SK-N-DZ (cell line): ENCODE measurements at places on chromosomes 1 and 21.

DNA sequence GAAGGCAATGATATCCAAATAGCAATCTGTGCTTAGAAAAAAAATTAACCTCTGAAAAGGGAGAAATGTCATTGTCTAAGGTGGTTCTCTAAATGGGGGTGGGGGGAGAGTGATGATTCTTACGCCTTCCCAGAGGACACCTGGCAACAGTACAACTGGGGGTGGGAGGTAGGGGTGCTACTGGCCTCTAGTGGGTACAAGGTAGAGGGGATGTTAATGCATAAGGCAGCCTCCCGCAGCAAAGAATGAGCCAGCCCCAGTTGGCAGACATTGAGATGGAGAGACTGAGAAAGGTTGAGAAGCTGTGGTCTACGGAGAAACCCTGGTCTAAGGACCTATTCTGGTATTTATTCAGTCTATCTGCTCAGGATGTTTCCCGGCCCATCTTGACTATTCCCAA lies 472.2 kb upstream of the RUNX1 start:
- no peak for DNase-seq

DNA sequence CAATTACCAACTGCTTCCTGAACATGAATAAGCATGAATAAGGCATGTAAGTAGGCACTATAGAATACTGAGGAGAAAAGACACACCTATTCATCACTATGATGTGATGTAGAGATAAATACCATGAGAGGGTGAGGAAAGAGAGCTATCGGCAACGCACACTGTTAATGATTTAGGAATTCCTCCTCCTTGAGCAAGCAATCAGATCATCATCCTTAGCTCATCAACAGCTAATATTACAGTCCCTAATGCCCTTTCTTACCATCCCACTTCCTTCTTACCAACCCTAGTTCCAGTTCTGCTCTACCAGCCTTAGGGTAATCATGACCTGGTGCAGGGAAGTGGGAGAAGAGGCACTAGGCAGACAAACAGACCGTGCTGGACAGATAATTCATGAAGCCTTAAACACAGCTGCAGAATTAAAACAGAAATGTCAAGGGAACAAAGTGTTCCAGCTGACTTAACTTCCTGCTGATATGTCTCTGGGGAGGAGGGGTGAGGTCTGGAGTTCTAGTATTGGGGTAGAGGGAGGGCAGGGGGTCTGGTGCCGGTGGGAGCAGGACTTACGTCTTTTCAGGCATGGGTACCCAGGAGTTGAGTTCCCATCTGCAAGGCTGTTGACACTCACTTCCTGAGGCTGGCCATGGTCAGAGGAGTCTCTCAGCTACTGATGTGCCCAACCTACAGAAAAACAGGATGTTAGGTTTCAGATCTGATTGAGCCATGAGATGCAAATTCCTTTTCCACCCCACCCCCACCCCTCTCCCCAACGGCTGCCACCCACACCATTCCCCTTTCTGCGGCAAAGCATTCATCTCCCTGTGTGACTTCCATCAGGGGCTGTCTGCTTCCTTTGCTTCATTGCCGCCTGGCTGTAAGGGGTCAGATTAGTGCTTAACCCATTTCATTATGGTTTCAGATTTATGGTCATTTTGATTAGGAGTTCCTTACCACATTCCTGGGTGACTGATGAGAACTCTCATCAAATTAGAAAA lies 12.6 kb upstream of the RCSD1 start:
- DNase-seq: peak; percentile 78

GRCh38 chr1:167984886-167985489 lies 48.1 kb upstream of the MPC2 start:
- DNase-seq: no peak

- DNase-seq: no peak
These were observed 16.1 kb upstream of the DYRK1A start for GRCh38 chr21:37350472-37350871.

GRCh38 chr1:41479808-41480160 lies 4.7 kb downstream of the EDN2 start:
- no peak for DNase-seq

DNA sequence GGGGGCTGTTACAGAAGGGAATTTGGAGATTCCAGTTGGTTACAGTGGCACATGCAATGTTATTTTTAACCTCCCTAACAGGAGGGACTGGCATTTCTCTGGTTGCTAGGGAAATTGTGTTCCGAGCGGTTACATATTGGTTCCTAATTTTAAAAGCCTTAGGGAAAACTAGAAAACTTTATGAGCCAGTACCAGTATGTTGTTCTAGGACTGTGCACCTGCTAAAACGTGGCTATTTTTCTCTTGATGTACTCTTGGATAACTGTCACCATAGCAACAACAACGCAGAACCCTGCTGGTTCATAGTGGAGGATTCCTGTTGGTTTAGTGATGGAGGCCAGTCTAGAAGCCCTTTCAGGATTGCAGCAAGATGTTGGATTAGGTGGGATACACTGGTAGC lies 68.9 kb upstream of the PGBD5 start:
- no peak for DNase-seq

DNA sequence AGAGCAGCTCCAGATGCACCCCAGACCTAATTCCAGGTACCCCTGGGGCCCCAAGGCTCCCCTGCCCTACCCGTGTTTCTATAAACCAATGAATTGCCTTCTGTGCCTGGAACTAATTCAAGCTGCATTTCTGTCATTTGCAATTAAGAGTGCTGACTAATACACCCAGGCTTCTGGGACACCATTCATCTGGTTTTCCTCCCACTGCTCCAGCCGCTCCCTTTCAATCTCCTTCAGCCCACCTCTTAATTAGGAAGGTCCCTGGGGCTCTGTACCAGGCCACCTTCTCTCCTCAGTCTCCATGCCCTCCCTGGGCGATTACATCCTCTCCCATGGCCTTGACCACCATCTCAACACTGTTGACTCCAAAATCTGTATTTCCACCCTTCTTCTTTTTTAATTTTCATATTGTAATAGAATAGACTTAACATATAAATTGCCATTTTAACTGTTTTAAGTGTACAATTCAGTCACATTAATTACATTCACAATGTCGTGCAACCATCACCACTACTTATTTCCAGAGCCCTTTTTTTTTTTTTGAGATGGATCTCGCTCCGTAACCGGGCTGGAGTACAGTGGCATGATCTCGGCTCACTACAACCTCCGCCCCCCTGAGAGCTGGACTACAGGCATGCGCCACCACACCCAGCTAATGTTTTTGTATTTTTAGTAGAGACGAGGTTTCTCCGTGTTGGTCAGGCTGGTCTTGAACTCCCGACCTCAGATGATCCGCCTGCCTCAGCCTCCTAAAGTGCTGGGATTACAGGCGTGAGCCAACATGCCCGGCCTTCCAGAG lies 9.2 kb upstream of the GJB3 start:
- peak; percentile 10 for DNase-seq

GRCh38 chr1:68704800-68705443 lies 208.0 kb upstream of the DEPDC1 start:
- DNase-seq: peak; percentile 93

- no peak for DNase-seq
These were observed 25.9 kb downstream of the STPG1 start for GRCh38 chr1:24387636-24388175.

DNA sequence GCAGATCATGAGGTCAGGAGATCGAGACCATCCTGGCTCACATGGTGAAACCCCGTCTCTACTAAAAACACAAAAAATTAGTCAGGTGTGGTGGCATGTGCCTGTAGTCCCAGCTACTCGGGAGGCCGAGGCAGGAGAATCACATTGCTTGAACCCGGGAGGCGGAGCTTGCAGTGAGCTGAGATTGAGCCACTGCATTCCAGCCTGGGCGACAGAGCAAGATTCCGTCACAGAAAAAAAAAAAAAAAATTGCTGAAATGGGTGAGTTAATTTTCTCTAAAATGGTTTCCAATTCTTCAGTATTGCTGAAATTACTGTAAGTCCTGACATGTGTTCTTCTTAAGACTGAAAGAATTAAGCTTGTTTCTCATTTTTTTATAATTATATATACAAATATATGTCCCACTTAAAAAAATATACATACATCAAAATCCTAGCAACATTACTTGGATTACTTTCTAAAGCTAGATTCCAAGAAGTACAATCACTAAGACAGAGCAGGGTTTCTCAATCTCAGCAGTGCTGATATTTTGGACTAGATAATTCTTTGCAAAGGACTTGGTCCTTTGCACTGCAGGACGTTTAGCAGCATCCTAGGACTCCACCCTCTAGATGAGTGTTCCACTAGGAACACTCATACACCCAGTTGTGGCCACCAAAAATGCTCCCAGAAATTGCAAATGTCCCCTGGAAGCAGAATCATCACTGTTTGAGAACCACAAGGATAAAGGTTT lies 24.8 kb downstream of the ZNHIT6 start:
- DNase-seq: no peak

GRCh38 chr1:37305841-37306240 lies 168.5 kb upstream of the ZC3H12A start:
- no peak for DNase-seq

- DNase-seq: no peak
These were observed 49.4 kb upstream of the RGS7 start for GRCh38 chr1:241406421-241406820.

- DNase-seq: peak; percentile 82
These were observed 8.2 kb upstream of the S100A10 start for GRCh38 chr1:152001631-152002584.

DNA sequence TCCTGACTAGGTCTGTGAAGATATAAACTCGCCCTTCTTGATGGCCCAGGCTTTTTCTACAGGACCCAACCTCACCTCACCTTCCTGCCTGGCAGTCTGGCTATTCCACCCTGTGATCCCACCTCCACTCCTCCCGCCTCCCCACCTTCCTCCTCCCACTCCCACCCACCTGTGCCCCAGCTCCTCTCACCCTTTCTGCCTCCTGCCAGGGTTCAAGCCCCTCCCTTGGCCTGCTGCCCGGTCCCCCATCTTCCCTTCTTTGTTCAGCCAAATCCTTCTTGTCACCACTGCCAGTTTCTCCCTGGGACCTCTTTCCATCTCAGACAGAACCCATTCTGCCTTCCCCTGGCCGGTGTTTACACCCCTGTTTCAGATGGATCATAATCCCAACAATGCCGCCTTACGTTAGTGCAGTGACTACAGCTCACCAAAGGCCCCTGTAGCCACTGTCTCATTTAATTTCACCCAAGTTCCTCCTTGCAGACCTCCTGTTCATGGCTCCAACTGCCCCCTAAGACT lies 127.5 kb upstream of the EDN2 start:
- no peak for DNase-seq

- no peak for DNase-seq
These were observed 382.5 kb downstream of the MATN1 start for GRCh38 chr1:30340934-30341333.

DNA sequence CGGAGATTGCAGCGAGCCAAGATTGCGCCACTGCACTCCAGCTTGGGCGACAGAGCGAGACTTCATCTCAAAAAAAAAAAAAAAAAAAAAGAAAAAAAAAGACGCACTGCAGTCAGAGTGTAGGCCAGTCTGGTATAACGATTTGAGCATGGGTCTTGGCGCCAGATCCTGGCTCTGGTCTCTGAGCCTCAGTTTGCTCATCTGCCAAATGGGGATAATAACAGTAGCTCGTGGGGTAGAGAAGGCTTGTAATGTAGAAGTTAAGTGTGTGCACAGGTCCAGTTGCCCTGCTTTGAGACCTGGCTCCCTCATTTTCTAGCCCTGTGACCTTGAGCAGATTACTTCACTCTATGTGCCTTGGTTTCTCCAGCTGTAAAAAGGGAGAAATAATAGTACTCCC lies 26.3 kb upstream of the GRHL3 start:
- no peak for DNase-seq

GRCh38 chr1:67771152-67771551 lies 62.1 kb downstream of the GNG12 start:
- no peak for DNase-seq

DNA sequence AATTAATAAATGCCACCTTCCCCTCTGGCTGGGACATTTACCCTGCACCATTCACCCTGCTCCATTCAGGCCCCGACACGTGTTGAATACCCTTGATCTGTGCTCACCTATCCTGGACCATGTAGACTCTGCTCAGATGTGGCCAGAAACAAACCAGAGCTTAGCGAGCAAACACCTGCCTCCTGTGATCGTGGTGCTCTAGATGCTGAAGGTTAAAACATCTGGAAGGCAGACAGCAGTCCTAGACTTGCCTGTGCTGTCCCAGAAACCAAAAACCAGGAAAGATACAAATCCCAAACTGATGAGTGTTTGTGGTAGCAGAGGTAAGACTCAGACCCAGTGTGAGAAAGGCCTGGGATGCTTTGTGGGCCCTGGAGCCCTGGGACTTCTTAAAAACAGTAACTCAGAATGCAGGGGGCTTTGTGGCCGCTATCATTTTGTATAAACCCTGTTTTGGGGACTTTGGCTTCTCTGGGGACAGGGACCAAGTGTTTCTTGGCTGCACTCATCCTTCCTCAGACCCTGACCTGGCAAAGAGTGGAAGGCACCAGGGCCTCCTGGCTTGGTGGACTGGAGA lies 99.6 kb downstream of the DMRTB1 start:
- no peak for DNase-seq

- no peak for DNase-seq
These were observed 160.5 kb upstream of the HMCN1 start for GRCh38 chr1:185573677-185574076.

DNA sequence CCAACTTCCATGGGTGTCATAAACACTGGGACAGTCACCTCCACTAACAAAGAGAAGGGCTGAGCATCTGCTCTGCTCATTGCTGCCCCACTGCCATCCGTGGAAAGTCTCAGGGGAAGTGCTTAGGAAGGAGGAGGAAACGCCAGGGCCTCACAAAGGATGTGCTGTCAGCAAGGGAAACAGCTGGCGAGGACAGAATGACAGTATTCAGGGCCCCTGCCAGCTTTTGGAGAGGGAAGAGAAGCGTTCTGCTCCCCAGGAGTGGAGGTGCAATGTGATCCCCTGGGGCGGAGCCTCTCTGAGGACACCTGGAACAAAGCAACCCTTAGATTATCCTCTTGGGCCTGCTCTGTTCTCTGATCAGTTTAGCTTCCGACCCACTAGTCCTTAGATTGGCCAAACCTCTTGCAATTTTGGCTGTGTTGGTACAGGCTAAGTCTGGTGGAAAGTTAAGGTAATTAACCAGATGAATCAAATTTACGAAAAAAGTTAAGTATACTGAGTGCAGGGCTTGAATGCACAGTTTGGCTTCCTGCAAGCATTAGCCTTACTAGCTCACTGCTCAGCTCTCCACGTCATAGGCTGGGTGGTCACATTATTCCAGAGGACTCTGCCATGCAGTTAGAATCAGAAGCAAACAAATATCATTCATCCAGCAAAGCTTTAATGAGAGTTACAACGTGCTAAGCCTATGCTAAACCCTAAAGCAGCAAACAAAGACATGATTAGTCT lies 170.2 kb upstream of the NFIA start:
- DNase-seq: no peak

- no peak for DNase-seq
These were observed 20.0 kb downstream of the ADAMTS5 start for GRCh38 chr21:26946744-26947446.

DNA sequence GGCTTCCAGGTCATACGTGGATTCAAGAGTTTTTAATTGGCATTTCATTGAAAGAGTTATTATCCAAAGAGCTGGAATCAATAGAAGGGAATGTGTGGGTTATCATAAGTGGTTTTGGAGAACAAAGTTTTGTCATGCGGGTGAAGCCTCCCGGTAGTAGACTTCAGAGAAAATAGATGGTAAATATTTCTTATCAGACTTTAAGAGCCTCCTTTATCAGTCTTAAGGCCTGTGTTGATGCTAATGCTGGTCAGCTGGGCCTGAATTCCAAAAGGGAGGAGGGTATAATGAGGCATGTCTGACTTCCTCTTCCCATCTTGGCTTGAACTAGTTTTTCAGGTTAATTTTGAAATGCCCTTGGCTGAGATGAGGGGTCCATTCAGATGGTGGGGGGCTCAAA lies 89.7 kb downstream of the ITSN1 start:
- DNase-seq: no peak
